ENCODE measurements at places on chromosomes 1 and 21.

GRCh38 chr1:23848673-23849616 is 19.1 kb downstream of the FUCA1 start:
- no peak for DNase-seq

DNA sequence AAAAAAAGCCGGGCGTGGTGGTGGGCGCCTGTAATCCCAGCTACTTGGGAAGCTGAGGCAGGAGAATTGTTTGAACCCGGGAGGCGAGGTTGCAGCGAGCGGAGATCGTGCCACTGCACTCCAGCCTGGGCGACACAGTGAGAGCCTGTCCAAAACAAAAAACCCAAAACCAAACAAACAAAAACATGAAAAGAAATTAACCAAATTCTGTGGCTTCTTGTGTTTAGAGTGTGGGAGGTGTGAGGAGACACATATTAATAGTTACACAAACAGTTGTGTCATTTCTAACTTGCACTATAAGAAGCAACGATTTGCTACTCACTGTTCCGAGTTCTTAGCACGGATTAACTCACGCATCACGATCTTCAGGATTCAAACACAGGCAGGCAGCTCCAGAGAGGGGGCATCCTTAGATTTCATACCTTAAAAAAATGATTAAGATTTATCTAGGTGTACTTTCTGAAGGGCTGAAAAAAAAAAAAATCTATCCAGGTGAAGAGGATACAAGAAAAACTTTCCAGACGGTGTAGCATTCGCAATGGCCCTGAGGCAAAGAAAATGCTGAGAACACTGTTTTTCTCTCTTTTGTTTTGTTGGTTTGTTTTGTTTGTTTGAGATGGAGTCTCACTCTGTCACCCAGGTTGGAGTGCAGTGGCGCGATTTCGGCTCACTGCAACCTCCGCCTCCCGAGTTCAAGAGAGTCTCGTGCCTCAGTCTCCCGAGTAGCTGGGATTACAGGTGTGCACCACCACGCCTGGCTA is 713 bp upstream of the HMGCL start:
- DNase-seq, result no peak

- DNase-seq, result no peak
Measured at GRCh38 chr21:17726047-17726829, 92.9 kb downstream of the C21orf91 start.

DNA sequence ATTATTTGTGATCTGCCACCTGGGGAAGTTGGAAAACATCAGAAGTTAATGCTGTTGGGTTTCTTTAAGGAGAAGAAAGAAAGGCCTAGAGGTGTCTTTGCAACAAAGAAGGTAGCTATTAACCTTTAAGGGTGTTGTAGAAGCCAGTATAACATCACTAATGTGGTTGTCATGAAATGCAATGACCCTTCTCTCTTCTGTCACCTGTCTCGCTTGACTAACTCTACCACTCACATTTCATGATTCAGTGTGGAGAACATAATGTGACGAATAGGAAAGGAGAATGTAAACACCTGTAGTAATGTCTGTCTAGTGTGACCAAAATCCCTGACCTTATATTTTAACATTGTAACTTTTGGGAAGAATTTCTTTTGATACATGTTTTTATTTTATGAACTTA is 211.7 kb upstream of the UBE2U start:
- DNase-seq, result no peak

GRCh38 chr1:167829868-167830267 is 84.1 kb downstream of the ADCY10 start:
- DNase-seq, result no peak

DNA sequence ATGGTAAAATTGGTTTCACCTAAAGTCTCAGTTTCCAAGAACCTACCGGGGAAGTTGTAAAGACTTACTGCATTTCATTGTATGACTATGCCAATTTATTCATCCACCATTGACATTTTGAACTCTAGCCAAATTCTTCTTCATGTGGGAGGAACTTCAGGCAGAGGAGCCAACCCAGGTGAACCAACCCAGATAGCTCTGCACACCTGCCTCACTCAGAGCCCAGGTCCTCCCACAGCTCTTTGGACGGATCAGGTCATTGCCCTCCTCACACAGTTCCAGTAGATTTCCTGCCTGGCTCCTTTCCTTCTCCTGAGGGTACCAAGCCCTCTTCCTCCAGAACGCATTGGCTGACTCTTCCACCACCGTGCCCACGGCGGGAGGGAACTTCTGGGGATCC is 121.7 kb downstream of the DTL start:
- no peak for DNase-seq

Data from sciatic nerve (tissue), 2 donors.